ENCODE measurements at places on chromosomes 1 and 21.

- peak; percentile 44 for DNase-seq
Measured at GRCh38 chr1:180248731-180249681, 18.9 kb downstream of the LHX4 start.

- no peak for DNase-seq
Measured at GRCh38 chr1:7611421-7612010, 159.6 kb upstream of the VAMP3 start.

- DNase-seq = no peak
Measured at GRCh38 chr1:42847721-42848460, 1.5 kb downstream of the ZNF691 start.

GRCh38 chr1:21332554-21333311 lies 42.5 kb upstream of the ECE1 start:
- no peak for DNase-seq

DNA sequence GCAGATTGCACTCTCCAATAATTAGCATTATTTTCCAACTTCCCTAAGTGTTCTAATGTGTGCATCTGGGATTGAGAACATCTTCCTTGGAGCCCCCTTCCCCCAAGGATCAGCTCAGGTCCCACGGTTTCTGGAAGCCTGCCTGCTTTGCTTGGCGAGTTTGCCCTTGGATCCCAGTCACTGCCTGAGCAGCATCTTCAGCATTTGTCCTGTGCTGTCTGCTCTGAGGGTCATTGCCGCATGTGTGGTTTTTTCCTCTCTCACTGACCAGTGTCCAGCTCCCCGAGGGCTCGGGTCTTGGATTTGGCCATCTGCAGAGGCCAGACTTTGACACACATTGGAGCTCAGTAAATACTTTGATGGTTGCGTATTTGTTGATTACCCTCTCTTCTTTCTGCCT lies 18.1 kb downstream of the VANGL2 start:
- no peak for DNase-seq
